Heart left ventricle (tissue), 16 donors: ENCODE measurements at places on chromosomes 12 and 14.

- peak overlapping the region; percentile 56 for H3K27ac ChIP-seq
- H3K4me3 ChIP-seq = peak overlapping the region; percentile 19
- peaks cover 83% of the 10 kb centered on the region for H3K4me1 ChIP-seq
- H3K27me3 ChIP-seq = no peaks in the 10 kb centered on the region
- H3K36me3 ChIP-seq = no peaks in the 10 kb centered on the region
Observed at GRCh38 chr12:93434256-93434865, 7.4 kb downstream of the UBE2N start.

DNA sequence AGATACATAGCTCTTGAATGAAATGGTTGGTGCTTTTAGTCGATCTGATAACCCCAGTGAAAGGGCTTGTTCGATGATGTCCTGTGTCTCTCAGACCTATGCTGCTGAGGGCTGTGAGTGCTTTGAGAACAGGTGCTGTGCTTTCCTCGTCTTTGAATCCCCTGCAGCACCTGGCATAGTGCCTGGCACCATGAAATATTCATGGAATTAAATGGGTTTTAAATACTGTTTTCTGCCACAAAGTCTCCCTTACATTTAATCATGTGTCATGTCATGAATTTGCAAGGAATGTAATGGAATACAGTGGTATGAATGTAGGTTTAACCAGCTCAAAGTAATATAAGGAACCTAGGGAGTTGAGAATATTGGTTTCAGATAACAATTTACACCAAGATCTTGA lies 220.5 kb upstream of the PRICKLE1 start:
- no peaks in the 10 kb centered on the region for H3K27me3 ChIP-seq
- DNase-seq = no peak
- H3K4me3 ChIP-seq = no peak overlapping the region
- no peak overlapping the region for H3K27ac ChIP-seq
- no peaks in the 10 kb centered on the region for H3K4me1 ChIP-seq

GRCh38 chr12:75908961-75909605 lies 122.5 kb downstream of the PHLDA1 start:
- peaks cover 29% of the 10 kb centered on the region for H3K4me1 ChIP-seq
- no peaks in the 10 kb centered on the region for H3K27me3 ChIP-seq
- peak overlapping the region; percentile 38 for H3K27ac ChIP-seq
- H3K36me3 ChIP-seq = no peaks in the 10 kb centered on the region

DNA sequence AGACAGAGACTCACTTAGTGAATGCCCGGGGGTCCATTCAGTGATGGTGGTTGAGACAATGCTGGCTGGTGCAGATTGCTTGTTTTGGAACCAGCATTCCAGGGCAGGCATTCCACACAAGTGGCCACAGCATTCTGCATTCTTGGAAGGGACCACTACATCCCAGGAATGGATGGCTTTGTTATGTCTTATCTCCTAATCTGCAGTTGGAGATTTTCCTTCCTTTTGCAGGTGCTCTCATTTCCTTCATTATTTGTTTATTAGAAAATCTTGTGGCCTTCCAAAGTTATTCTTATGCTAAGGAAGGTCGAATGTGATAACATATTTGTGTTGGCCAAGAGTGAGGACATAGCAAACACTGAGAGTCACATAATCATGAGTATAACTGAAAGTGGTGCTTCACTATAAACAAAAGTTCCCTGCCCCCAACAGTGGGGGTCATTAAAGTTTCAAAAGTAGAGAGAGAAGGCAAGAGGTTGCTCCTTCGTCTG lies 66.0 kb downstream of the BMP4 start:
- peak; percentile 38 for DNase-seq
- no peaks in the 10 kb centered on the region for H3K27me3 ChIP-seq
- no peak overlapping the region for H3K4me3 ChIP-seq
- peaks cover 15% of the 10 kb centered on the region for H3K4me1 ChIP-seq

DNA sequence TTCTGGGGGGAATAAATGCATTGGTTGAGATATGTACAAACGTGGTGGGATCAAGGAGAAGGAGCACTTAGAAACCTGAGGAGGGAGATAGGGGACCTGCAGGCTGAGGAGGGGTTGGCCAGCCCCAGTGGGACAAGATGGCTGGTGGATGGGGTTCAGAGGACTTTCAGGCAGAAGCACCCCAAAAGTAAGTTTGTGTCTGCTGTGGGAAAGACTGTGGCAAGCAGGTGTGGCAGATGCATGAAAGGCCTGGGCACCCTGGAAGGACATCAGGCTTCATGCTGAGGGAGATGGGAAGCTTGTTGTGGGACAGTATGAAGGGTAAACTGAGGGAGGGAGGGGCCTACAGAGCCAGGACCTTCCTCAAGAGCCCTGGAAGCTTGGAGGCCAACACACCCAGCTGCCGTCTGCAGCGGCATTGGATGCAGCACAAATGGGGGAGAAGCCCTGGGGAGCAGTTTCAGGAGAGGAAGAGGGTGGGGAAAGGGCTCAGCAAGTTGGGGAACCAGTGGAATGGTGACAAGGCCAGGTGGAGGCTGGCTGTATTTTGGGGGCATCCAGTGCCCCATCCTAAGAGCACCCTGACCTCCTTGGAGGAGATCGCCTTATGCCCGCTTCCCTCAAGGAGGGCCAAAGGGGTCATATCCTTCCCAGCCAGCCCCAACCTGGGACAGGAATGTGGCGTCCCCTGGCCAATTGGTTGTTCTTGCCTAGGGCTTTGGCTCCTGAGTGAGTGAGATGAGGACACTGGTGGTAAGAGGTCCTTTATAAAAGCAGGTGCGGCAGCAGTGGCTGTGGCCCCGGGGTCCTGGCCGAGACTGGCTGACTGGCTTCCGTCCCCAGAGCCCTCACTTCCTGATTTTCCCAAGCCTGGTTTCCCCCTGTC lies 20.7 kb downstream of the NFKBIA start:
- DNase-seq = no peak
- H3K36me3 ChIP-seq = no peaks in the 10 kb centered on the region
- peaks cover 9% of the 10 kb centered on the region for H3K4me1 ChIP-seq
- no peaks in the 10 kb centered on the region for H3K27me3 ChIP-seq

DNA sequence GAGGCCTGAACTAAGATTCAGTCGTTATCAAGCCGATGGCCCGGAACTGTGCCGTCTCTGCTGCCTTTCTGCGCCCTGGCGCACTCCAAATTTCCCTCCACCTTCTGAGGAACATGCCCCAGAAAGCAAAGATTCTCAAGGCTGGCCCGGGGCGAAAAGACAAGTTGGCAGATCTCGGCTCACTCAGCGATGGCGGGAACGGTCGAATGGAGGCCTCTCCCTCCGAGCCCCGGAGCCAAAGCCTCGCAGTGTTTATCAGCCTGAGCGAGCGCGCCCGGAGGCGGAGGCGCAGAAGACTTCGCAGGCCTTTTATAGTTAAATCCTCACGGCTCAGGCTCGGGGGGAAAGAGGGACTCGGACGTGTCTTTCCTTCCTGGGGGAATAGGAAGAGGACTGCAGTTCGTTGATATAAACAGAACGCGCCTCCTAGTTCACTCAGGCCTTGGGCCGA lies 5.6 kb downstream of the TBX5 start:
- DNase-seq = no peak
- no peaks in the 10 kb centered on the region for H3K36me3 ChIP-seq
- H3K4me1 ChIP-seq = peaks cover 40% of the 10 kb centered on the region
- H3K27ac ChIP-seq = peak overlapping the region; percentile 66

GRCh38 chr12:124740691-124741137 lies 123.0 kb downstream of the SCARB1 start:
- no peak overlapping the region for H3K4me3 ChIP-seq
- no peak overlapping the region for H3K27ac ChIP-seq
- no peaks in the 10 kb centered on the region for H3K36me3 ChIP-seq
- no peaks in the 10 kb centered on the region for H3K27me3 ChIP-seq

DNA sequence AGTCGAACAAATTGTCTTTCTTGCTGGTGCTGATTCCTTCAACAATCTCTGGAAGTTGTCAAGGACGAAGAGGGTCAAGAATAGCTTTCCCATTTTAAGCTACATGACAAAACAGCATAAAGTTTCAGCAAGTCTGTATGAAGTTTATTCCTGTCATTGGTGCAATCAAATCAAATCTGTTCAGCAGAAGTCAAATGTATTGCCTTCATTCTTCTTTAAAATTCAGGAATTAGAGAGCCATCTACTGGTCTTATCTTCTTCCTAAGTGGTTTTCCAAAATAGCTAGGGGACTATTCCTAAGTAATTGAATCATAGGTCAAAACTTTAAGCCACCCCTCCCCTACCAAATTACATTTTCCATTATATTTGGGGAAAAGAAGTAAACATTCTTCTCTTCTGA lies 990.2 kb downstream of the GALC start:
- H3K4me1 ChIP-seq = no peaks in the 10 kb centered on the region
- H3K27ac ChIP-seq = no peak overlapping the region
- DNase-seq = no peak
- H3K4me3 ChIP-seq = no peak overlapping the region

- no peaks in the 10 kb centered on the region for H3K36me3 ChIP-seq
- DNase-seq = no peak
Observed at GRCh38 chr14:94562941-94563883, 2.0 kb downstream of the SERPINA4 start.

DNA sequence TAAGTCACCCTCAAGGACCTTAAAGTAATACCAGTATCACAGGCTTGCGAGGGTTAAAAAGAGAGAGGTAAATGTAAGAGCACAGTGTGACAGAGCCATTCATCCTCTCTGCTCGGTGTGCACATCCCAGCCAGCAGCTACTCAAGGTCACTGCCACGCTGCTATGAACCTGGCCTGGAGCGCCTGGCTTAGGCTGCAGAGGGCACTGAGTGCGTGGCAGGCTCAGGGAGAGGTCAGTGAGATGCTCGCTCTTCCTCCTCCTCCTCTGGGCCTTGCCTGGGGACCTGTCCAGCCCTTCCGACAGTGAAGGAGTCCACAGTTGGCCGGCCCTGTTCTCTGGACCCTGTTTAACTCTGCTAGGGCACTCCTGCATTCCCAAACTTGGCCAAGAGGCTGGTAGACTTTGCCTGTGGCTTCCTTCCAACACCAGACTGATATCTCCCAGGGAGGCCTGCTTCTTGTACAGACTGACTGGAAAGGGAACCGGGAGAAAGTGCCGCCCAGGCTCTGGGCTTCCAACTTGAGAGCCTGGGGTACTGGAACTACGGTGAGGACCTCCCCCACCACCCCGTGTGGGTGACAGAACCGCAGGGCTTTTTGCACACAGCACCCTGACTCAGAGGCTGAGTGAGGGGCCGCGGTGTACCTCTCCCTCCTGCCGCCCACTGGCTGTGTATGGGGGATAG lies 62.6 kb upstream of the CORO1C start:
- no peaks in the 10 kb centered on the region for H3K27me3 ChIP-seq
- peaks cover 5% of the 10 kb centered on the region for H3K4me1 ChIP-seq
- H3K27ac ChIP-seq = peak overlapping the region; percentile 60
- H3K4me3 ChIP-seq = no peak overlapping the region
- H3K36me3 ChIP-seq = peaks cover 31% of the 10 kb centered on the region
- peak; percentile 73 for DNase-seq

GRCh38 chr12:113186033-113186365 lies 478 bp downstream of the RITA1 start:
- H3K4me1 ChIP-seq = peaks cover 21% of the 10 kb centered on the region
- H3K36me3 ChIP-seq = no peaks in the 10 kb centered on the region
- H3K27ac ChIP-seq = peak overlapping the region; percentile 97
- DNase-seq = no peak
- peak overlapping the region; percentile 89 for H3K4me3 ChIP-seq

- no peaks in the 10 kb centered on the region for H3K4me1 ChIP-seq
- DNase-seq = peak; percentile 66
- H3K27ac ChIP-seq = no peak overlapping the region
Observed at GRCh38 chr12:47767216-47767724, 5.8 kb upstream of the SLC48A1 start.

GRCh38 chr14:35631071-35631805 lies 97.3 kb downstream of the INSM2 start:
- no peak overlapping the region for H3K4me3 ChIP-seq
- H3K27me3 ChIP-seq = no peaks in the 10 kb centered on the region
- H3K4me1 ChIP-seq = no peaks in the 10 kb centered on the region
- H3K27ac ChIP-seq = no peak overlapping the region
- no peak for DNase-seq
- peaks cover 19% of the 10 kb centered on the region for H3K36me3 ChIP-seq

DNA sequence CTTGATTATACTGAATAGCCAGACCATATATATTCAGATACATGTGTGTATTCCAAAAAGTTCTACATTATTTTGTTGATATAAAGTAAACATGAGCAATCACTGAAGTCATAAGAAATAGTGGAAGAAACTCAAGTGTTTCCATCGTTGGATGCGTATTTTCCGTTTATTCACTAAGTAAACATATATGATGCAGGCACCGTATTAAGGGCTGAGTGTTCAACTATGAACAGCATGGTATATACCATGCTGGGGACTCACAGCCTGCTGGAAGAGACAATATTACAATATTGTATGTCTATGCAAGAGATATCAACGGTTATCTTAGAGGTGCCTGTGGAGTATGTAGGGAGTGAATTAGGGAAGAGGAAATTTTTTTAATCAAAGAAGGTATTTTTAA lies 1.2 kb downstream of the PYROXD1 start:
- no peak for DNase-seq
- no peak overlapping the region for H3K27ac ChIP-seq
- no peaks in the 10 kb centered on the region for H3K27me3 ChIP-seq
- peaks cover 34% of the 10 kb centered on the region for H3K36me3 ChIP-seq

DNA sequence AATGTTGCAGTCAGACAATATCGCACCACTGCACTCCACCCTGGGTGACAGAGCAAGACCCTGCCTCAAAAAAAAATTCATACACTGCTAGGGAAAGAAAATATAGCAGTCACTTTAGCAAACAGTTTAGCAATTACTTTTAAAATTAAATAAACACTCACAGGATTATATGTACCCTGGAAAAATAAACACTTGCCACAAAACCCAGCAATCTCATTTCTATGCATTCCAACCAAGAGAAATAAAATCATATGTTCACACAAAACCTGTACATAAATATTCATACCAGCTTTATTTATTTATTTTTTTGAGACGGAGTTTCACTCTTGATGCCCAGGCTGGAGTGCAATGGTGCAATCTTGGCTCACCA lies 20.2 kb downstream of the ATXN2 start:
- no peaks in the 10 kb centered on the region for H3K27me3 ChIP-seq
- peaks cover 12% of the 10 kb centered on the region for H3K4me1 ChIP-seq
- no peak for DNase-seq
- no peak overlapping the region for H3K4me3 ChIP-seq
- no peak overlapping the region for H3K27ac ChIP-seq

DNA sequence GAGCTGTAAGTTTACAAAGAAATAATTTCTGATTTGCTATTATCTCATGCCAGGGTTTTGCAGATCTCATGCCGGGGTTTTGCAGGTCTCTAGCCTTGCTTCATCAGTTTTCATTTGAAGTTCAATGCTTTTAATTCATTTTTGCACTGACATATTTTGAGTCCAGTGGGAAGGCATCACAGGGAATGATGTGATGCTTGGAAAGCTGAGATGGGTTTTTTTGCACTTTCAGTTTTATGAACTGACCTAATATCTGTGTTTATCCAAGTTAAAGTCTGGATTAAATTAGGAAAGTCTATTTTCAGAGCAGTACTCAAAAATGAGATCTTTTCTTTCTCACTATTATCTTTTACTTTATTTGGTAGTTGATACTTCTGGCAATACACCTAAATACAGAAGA lies 23.6 kb upstream of the REP15 start:
- H3K4me3 ChIP-seq = no peak overlapping the region
- no peaks in the 10 kb centered on the region for H3K27me3 ChIP-seq
- H3K27ac ChIP-seq = peak overlapping the region; percentile 57
- peaks cover 36% of the 10 kb centered on the region for H3K4me1 ChIP-seq
